ENCODE measurements at places on chromosomes 5 and 9.

GRCh38 chr5:58346041-58346440 lies 113.8 kb downstream of the PLK2 start:
- no peak for DNase-seq

DNA sequence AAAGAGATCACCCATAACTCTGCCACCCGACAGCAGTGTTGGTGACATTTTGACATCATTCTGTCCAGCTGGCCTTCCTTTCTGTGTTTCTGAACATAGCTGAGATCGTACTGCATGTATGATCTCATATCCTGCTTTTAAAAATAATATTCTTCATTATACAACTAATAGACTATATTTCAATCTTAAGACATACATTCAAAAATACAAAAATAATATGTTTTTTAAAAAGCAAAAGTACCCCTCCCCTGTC lies 47.7 kb upstream of the RPL26L1 start:
- no peak for DNase-seq

DNA sequence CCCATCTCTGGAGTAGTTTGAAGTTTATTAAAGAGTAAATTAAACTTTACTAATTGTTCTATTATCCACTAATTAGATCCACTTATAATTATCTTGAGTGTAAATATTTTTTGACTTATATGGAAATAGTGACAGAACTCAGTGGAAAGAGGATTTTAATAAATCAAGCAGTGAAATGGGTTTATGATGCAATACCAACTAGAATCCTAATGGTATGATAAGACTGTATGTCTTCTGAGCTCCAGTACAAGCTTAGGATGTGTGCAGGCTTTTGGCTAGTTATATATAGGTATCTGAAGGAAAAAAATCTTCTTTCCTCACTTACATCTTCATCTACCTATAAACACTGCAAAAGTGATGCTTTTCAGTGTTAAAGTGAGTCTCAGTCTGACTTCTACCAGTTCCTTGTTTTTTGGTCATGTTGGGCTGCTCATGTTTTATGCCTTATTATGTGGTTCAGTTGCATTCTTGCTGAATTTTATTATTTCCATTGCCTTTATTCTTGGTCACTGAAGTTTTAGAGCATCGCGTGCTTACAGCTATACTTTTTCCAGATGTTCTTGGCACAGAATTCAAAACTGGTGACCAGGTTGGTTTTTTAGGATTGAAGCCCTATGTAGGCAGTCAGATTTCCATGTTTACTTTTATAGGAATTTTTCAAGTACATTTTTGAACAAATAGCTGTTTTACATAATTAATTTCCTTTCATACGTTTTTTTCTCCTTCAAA lies 30.5 kb downstream of the XRCC4 start:
- DNase-seq = no peak

DNA sequence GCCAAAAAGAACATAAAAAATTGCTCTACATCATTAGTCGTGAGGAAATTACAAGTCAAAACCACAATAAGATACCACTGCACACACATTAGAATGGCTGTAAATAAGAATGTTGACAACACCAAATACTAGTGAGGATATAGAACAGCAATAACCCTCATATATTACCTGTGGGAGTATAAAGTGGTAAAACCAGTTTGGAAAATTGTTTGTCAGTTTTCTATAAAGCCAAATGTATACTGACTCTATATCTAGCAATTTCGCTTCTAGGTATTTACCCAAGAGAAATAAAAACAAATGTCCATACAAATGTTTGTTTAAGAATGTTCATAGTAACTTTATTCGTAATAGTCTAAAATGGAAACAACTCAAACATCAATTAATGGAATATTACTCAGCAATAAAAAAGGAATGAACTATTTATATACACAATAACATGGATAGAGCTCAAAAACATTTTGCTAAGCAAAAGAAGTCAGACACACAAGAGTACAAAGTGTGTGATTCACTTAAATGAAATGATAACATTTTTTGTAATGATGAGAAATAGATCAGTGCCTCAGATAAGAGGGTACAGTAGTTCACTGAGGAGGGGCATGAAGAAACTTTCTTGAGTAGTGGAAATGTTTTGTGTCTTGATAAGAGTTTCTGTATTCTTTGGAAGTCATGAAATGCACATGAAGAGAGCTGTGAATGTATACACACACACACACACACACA lies 219.6 kb upstream of the ZNF462 start:
- DNase-seq = no peak

- DNase-seq = no peak
Observed at GRCh38 chr5:56608217-56608925, 207.0 kb upstream of the MAP3K1 start.

GRCh38 chr9:131739959-131740648 lies at the start of gene RAPGEF1:
Gene RAPGEF1, minus strand, starts transcription at chr9:131740076. Its CDS starts 246 bp downstream, at chr9:131739830.
- DNase-seq = peak; percentile 88

GRCh38 chr9:68981789-68982188 lies 32.1 kb downstream of the PRKACG start:
- no peak for DNase-seq

DNA sequence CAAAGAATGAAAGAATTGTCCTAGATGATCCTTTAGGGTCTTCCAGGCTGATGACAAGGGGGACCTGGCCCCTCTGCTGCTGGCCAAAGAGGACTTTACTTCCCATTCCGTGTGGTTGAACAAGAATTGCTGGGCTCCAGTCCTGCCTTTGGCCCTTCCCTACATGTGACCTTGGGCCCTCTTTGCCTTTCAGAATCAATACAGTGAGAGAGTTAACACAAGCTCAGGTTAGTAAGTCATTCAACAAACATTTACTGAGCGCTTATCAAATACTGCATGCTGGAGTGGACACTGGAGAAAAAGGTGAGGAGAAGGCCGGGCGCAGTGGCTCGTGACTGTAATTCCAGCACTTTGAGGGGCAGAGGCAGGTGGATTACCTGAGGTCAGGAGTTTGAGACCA lies 113.1 kb downstream of the C9orf50 start:
- DNase-seq = no peak

- no peak for DNase-seq
Observed at GRCh38 chr9:130117376-130117775, 54.8 kb upstream of the NCS1 start.

- DNase-seq = no peak
Observed at GRCh38 chr9:5870691-5871090, 20.0 kb upstream of the MLANA start.

DNA sequence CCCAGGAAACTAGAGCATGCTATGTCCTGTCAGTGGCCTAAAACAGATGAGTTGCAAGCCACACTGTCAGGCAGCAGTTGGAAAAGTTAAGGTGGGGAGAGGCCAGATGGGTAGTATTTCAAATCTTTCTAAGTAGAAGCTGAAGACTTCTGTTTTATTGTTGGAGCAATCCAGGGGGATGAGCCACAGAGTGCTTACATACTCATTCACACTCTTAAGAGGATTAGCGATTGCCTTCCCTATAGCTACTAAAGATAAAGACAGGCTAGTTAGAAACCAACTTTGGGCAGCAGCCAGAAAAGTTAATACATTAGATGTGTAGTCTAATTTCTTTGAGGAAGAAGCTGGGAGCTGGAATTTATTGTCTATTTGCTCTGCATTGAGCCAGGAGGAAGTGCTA lies 61.7 kb upstream of the ELAVL2 start:
- no peak for DNase-seq

Data from T-helper 17 cell (primary cell).